Right renal cortex interstitium (tissue), 3 donors: ENCODE measurements at places on chromosomes 4 and X. TPM values are rescaled to one million over a fixed set of nuclear protein-coding genes. Genes with fewer than 3 reads are reported as not detected.

- DNase-seq: no peak
Measured at GRCh38 chr4:180790471-180790870, 1452.7 kb upstream of the TENM3 start.

DNA sequence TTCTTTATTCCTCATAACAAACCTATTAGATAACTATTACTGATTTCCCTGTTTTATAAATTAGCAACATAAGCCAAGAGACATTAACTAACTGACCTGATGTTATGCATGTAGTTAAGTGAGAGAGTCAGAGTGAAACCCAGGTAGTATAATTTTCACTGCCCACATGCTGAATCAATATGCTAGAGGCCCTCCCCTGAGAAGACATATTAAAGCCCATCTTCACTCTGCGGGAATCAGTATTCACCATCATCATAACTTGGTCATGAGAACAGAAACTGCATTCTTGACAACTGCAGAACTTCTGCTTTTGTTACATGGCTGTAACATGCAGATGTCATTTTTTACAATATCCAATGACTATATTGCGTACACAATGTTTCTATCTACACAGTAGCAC is 1324.3 kb downstream of the ARAP2 start:
- no peak for DNase-seq

DNA sequence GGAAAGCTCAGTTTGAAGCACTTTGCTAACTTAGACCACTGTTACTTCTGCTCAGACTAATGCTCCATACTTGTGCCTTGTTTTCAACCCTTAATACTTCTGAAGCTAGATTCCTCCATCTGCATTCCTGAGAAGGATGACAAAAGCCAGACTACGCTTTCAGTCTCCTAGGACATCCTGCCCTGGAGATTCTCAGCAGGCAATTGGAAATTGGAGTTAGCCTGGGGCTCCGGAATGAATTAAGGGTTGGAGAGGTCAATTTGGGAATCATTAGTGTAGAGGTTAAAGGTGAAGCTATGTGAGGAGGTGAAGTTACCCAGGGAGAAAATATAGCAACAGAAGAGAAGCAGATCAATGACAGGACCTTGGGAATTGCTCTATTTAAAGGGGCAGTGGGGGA is 215.9 kb upstream of the MBNL3 start:
- DNase-seq: no peak

DNA sequence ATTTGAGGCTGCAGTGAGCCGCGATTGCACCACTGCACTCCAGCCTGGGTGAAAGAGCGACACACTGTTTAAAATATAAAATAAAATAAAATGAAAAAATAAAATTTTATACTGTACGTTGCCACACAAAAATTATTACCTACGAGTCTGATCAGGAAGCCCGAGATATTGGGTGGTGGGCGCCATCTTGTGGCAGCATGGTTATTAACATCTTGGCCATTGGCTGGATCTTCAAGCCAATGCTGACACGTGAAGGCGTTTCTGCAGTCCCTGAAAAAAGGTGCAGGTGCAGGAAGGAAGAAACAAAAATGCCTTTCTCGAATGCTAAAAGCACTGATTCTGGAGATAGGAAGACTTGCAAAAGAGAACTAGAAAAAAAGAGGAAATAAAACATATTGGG is 4.9 kb upstream of the TLR8 start:
- no peak for DNase-seq

GRCh38 chr4:84232309-84233095 is 266.6 kb downstream of the NKX6-1 start:
- DNase-seq: no peak

- DNase-seq: no peak
Measured at GRCh38 chrX:138765051-138765450, 53.5 kb upstream of the FGF13 start.

GRCh38 chrX:123324625-123325024 is 140.5 kb downstream of the GRIA3 start:
- DNase-seq: no peak

DNA sequence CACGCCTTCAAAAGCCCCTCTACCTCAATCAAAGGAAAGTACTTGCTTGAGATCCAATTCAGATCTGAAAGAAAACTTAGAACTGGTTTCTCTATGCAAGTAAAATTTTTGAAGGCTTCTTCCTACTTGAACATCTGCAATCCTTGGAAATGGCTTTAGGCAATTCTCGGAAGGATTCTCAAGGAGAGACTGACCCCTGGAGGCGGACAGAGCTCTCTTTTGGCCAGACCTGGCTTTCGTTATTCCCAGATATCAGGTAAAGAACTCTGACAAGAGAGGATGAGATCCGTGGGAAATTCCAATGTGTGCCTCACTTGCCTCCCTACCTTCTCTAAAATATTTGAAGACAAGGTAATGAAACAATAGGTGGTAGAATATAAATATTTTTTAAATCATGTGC is 670.3 kb upstream of the FAM241A start:
- DNase-seq: no peak

DNA sequence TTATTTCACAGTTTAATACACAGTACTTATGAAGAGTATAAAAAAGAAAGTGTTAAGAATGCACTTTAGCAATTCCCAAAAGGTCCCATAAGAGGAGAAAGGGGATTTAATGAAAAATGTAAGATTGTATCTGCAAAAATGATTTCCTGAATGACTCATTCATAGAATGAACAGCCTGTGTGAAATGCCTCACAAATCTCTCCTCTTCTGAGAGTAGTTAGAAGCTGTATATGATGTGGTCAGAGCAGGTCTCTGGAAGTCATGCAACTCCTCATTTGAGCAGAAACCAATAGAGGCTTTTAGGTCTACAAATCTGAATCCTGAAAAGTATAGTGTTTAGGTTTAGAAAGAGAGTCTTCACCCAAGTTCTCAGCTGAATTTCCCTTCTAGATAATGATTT is 381.3 kb upstream of the INTU start:
- no peak for DNase-seq

DNA sequence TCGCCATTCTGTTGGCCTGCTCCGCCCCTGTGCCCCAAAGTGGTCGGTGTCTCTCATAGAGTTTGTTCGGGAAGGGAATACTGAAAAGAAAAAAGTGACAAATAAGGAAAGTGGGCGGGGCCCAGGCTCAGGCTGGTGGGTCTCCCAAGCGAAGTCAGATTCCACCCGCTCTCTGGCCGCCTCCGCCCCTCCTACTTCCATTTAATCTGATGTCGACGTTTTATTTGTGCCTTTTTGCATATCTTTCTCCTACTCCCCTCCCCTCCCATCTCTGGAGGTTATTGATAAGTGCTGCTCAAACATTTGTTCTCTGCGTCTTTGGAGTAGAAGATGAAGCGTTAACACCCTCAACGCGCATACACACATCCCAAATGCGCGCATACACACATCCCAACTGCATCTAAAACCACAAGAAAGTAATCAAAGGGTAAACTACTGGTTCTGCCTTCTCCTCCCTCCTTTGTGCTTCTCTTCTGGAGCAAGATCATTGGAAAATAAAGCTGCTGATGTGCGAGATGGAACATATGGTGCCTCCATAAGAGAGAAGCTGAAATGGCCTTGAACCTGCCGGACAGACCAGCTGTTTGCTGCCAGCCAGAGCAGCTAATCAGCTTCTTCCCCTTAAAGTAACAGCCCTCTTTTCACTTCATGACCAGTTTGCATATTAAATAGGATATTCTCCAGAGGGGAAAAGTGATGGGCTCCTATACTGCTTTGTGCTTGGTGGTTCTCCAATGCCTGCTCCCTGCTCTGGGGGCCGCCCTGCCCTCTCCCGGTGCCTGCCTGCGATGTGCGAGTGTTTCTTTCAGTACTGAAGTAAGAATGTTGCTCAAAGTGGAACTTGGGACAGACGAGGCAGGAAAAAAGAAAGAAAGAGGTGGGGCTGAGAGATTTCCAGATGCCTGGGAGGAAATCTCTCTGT is 3.1 kb downstream of the MAMLD1 start:
- DNase-seq: no peak

GRCh38 chr4:54737421-54737820 is 79.7 kb downstream of the KIT start:
- DNase-seq: no peak

GRCh38 chr4:55921093-55921492 is 27.7 kb upstream of the CEP135 start:
- DNase-seq: no peak

DNA sequence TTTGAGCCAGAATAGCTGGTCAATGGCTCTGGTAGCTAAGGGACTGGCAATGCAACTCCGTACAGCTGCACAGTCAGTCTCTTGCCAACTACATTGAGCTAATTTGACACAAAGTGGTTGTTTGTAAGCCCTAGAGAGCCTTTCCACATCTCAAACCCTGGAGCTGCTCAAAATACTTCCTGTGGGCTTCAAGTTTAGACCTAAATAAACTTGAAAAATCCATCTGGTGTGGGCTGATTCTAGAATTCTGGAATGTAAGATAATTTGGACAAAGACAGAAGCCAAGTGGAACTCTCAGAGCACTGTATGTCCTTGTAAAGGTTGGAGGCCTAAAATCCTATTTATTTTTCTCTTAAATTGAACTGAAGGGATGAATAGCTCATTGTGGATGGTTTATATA is 380.8 kb downstream of the SPRY1 start:
- DNase-seq: no peak

GRCh38 chrX:39361736-39362135 is 560.5 kb downstream of the MID1IP1 start:
- DNase-seq: no peak

DNA sequence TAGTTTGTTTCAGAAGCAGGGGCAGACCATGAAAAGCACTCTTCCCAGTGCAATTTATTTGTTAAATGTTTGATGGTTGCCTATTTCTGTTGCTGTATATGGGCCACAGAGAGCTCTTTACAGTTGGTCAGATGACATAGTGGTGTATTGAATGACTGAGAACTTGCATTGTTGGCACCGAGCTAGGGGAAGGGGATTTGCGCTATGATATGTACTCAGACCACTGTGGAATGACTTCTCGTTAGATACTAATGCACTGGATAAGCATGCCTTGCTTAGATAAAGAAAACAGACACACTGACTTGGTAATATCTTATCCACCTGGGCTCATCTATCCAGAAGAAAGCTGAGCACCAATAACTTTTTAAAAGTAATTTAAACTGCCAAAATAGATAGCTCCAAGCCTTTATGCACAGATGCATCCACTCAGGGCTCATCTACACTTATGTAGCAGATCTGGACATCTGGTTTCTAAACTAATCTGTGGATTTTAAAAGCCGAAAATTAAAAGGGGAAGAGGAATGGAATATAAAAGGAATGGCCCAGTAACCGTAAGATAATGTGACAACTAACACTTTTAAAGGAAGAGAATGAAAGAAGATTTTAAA is 132.7 kb downstream of the GATB start:
- no peak for DNase-seq

DNA sequence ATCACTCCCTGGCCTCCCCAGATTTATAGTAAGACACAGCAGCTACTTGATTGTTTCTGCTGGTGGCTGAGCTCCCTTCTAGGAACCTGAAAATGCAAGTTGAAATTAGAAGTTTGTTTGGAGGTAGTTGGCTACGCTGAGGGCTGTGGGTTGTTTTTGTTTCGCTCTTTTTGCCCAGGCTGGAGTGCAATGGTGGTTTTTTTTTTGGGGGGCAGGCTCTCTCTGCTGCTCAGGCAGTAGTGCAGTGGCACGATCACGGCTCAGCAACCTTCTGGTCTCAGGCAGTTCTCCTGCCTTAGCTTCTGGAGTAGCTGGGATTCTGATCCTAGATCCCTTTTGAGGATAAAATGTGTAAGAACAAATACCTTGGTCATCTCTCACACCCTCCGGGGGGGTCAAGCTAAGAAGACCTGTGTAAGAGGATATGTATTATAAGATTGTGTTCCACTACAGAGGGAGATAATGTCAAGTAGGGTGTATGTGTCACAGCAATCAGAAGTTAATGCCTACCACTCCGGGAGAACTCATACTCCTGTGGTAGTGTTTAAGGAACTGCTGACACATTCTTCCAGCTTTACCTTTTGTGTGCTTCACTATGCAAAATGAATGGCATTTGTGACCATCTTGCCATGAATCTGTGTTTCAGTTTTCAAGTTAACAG is 9.7 kb downstream of the JADE1 start:
- DNase-seq: no peak

- no peak for DNase-seq
Measured at GRCh38 chr4:102501447-102501696, 213 bp downstream of the NFKB1 start.

DNA sequence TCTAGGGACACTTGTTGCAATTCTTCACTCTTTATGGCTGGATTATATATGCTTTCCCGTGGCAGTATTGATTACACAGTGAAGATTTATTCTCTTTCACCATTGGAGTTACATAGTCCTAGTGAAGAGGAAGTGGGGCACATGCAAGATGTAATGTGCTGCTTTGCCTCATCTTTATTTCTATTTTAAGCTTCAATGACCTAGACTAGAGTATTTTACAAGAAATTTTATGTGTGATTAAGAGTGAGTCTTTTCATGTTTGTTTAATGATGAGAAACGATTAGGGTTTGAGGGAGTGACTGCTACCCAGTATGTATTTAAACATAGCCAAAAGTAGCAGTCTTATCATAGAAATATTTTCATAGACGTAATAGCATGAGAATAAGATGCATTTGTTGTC is 30.8 kb downstream of the DIAPH2 start:
- no peak for DNase-seq

DNA sequence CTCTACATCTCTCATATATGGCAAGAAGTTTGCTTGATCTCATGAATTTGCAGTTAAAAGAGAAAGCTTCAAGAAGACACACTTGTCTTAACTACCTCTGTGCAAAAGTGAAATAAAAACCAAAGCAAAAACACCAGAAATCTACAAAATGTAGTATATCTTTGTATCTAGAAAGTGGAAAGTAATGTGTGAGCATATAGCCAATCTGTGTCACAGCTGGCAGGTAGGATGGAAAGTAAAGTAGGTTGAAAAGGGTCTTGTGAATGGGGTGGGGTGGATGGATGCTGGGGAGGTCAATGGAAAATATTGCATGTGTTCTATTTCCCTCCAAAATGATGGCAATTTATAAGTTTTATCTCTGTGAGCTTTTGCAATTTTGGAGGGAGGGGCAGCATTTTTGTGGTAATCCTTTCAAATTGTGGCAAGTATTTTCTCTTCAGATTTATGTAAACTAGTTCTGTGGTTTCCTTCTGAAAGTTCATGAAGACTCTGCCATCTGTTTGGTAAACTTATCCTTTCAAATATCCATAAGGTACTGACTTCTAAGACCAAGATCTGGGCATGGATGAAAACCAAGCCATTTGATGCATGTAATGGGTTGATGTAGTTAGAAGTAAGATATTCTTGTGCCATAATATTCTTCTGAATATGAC is 215.9 kb upstream of the GIMD1 start:
- DNase-seq: no peak

DNA sequence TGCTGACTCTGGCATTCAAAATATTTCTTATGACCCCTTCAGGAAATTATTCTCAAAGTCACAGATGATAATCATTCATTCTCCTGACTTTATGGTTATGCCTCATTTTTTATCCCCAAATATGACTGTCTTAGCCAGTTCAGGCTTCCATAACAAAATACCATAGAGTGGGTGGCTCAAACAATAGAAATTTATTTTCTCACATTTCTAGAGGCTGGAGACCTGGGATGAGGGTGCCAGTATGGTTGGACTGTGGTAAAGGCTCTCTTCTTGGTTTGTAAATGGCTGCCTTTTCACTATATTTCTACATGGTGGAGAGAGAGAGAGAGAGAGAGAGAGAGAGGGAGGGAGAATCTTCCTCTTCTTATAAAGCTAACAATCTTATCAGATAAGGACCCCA is 20.5 kb downstream of the FRMD7 start:
- DNase-seq: no peak

Gene SLC7A11
- polyA plus RNA-seq: 2.2 TPM

Gene GATA1
- 0.40 TPM for polyA plus RNA-seq

Gene TCEAL6
- polyA plus RNA-seq: 0.19 TPM

Gene COL4A5
- polyA plus RNA-seq: 135 TPM

Gene NXF2
- 0.62 TPM for polyA plus RNA-seq

Gene KLHL4
- polyA plus RNA-seq: 6.5 TPM

Gene SPANXD
- not detected for polyA plus RNA-seq

Gene CDS1
- polyA plus RNA-seq: 29.2 TPM

Gene DMD
- polyA plus RNA-seq: 18.3 TPM

Gene YTHDC1
- 187 TPM for polyA plus RNA-seq
